ENCODE measurements at places on chromosomes 13 and 19. TPM values are rescaled to one million over a fixed set of nuclear protein-coding genes. Genes with fewer than 3 reads are reported as not detected.

- no peak for DNase-seq
Observed at GRCh38 chr13:51444922-51445321, 7.9 kb downstream of the INTS6 start.

GRCh38 chr19:48556163-48556562, 4.2 kb downstream of the SULT2B1 start:
- DNase-seq = peak; percentile 62

GRCh38 chr19:41552558-41552957, 23.4 kb upstream of the CEACAM21 start:
- no peak for DNase-seq

DNA sequence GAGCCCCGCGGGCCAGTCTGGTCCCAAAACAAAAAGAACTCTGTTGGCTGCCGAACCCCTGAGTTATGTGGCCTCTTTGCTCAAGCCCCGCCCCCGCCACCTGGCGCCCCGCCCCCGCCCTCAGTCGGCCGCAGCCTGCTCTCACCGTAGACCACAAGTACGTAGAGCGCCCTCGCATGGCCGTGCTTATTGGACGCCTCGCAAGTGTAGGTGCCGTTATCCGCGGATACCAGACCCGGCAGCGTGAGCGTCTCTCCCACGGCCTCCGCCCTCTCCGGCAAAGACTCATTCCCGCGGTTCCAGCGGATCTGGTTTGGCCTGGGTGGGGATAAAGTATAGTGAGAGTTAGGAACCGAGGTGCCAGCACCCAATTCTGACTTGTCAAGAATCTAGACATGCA, 5.5 kb upstream of the ZNF428 start:
- no peak for DNase-seq

DNA sequence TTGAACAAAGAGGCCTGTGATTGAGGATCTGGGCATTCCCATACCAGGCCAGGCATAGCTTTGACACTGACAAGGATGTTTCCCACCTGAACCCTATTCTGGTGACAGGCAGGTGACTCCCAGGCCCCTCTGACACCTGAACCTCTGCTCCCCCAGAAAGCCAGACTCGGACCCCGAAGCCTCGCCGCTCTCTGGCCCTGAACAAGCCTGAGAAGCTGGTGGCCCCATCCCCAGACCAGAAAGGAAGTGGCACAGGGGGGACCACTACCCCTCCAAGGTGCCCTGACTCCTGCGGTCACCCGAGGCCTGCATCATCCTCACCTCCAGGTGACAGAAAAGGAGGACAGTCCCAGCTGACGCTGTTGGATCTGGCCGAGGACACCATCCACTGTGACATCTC, 14.7 kb downstream of the SIX5 start:
- DNase-seq = no peak

DNA sequence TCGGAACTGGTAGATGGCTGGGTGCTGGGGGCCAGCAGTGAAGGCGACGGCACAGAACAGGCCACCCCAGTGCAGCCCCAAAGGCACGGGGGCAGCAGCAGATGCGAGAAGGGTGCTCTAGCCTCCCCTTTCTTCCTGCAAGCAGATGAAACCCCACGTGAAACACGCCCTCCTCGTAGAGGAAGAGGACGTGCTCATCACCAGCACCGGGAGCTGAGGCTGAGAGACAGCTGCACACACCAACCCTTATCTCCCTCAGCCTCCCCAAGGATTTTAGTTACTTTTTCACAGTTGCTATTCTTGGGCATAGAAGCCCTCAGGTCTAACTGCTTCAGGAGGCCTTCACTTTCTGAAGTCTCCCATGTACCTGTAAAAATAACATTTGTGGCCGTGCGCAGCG, 11.9 kb downstream of the ZNF787 start:
- no peak for DNase-seq

GRCh38 chr19:48798937-48799336, 11.9 kb downstream of the BCAT2 start:
- DNase-seq = no peak

GRCh38 chr19:58097781-58098681, at the start of gene ZSCAN18:
Gene ZSCAN18 (minus strand): TSS chr19:58098231. CDS start chr19:58090267, 7,964 bp downstream.
- DNase-seq = peak; percentile 98

DNA sequence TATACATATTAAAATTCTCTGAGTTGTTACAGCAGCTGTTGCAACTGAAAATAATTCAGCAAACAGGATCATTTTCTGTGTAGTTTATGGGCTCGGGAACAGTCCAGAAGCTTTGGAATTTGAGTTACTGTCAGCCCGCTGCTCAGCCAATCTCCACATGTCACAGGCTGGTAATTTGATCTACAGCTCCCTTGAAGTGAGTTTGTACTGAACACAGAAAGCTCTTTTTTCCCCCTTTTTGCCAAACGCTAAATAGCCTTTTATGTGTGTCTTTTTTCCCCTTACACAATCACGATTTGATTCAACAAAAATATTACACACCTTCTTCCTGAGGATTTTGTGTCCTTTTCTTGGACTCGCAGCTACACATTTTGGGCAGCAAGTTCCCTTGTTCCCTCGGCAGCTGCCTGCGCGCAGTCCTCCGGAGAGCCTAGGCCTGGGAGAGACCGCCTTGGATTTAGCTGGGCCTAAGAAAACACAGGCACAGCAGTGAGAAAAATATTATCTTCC, 371.4 kb downstream of the KCNRG start:
- DNase-seq = no peak

DNA sequence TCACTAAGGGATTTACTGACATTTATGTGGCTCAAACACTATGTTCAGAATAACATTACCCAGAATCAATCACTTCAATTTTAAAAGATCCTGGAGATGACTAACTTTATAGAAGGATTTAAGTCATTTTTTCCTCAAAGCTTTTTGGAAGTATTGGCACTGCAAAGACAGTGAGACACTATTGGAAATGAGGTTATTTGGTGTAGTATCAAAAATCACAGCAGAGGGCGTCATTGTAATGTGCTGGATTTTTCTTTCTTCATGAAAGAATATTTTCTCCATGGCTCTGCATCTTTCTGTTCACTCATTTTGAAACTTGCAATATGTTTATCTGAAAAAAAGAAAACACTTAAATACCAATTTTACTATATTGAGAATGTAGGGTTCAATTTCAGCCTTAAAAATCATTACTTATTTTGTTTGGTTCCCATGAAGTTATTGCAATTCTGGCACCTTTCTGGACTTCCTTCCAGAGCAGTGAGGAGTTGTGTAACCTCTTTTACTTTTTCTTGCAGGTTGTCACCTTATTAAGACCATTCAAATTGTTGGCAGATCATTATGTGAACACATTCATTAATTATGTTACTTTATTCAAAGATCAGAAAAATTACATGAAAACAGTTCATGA, 3.7 kb upstream of the CSNK1A1L start:
- DNase-seq = peak; percentile 11

GRCh38 chr19:8163759-8164158, 14.4 kb upstream of the FBN3 start:
- no peak for DNase-seq

DNA sequence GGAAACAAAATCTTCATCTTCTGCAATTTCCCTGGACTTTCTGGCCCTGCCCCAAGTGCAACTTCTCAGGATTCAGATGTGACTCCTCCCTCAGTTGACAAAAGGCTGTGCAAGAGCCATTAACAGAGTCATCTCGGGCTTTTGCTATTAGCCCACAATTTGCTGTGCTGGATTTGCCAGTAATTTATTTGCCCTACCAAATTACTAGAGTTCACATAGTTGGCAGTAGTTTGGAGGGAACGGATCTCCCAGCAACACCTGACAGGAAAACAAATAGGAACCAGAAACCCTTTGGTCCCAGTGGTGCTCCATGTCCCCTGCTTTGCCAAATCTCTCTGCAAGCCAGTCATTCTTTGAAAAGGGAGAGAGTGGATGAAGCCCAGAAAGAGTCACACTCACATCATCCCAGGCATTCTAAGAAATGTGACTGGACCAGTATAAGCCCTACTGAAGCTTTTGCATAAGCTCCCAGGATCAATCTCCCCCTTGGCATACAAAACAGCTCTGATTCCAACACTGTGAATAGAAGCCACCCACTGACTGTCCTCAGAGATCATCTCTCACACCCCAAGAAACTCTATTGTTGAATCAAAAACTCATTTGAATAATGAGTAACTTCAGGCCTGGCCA, 350.1 kb upstream of the NBEA start:
- no peak for DNase-seq

- DNase-seq = no peak
Observed at GRCh38 chr19:7788933-7789323, 25.9 kb downstream of the CLEC4M start.

DNA sequence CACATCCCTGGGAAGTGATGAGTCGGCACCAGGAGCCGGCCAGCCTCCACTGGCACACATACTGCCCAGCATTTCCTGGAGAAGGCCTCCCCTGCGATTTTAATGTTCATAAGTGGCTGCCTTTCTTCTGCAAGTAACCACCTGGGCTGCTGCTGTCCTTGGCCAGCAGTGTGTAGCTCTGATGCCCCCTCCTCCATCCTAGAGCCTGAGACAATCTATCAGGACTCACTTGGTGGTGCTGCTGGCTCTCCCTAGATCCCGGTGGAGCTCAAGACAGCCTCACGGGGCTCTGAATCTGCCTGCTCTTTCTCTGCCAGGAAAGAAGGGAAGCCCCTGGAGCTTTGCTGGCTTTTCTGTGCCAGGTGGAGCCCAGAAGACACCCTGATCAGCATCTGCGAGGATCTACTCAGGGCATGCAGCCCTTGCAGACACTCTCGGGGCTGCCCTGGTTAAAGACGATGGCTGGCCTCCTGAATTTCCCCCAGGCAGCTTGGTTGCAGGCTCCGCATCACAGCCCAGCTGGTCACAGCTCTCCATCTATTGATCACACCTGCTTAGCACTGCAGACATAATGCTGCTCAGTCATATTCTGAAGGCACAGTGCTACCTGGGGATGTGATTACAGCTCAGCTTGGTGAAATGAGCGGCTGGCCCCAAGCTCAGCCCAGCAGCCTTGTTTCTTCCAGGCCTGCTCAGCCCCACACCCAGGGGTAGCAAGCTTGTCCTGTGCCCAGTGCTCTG, 122.3 kb downstream of the ZDHHC20 start:
- no peak for DNase-seq

- DNase-seq = no peak
Observed at GRCh38 chr19:7509625-7510024, 6.3 kb upstream of the ZNF358 start.

- DNase-seq = no peak
Observed at GRCh38 chr19:27920774-27921173, 1292.2 kb downstream of the UQCRFS1 start.

DNA sequence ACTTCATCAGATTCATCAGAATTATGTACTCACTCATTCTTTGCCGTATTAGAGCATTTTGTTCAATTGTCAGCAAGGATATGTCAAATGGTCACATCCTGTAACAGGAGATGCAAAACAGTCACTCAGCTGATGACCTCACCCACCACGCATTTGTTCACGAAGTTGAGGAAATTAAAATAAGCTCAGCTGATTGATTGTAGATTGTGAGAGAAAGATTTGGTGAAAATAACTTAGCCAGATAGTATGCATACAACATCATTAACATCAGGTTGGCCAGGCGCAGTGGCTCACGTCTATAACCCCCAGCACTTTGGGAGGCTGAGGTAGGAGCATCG, 22.6 kb upstream of the CDC16 start:
- DNase-seq = no peak

GRCh38 chr13:24304620-24305019, 4.8 kb upstream of the C1QTNF9 start:
- no peak for DNase-seq

DNA sequence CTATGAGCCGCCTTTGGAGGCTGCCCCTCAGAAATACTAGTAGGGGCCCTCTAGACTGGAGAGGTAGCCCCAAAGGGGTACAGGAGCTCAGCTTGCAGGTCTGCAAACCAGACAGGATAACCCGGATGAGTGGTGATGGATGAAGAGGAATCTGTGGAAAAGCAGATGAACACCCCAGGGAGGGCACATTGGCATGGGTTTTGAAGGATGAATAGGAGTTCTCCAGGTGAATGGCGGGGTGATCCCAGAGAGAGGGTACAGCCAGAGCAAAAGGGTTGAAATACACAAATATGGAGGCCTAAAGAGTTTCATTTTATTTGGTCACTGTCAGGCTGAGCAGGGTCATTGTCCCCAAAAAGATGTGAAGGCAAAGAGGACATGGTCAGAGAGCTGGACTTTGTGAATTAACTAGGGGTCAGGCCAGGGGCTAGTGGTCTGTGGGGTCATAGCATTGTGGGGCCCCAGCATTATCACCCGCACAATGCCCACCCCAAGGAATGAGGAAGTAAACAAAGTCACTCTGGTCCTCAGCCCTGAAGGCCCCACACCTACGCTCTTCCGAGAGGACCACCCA, 4.8 kb downstream of the NR2F6 start:
- DNase-seq = no peak

DNA sequence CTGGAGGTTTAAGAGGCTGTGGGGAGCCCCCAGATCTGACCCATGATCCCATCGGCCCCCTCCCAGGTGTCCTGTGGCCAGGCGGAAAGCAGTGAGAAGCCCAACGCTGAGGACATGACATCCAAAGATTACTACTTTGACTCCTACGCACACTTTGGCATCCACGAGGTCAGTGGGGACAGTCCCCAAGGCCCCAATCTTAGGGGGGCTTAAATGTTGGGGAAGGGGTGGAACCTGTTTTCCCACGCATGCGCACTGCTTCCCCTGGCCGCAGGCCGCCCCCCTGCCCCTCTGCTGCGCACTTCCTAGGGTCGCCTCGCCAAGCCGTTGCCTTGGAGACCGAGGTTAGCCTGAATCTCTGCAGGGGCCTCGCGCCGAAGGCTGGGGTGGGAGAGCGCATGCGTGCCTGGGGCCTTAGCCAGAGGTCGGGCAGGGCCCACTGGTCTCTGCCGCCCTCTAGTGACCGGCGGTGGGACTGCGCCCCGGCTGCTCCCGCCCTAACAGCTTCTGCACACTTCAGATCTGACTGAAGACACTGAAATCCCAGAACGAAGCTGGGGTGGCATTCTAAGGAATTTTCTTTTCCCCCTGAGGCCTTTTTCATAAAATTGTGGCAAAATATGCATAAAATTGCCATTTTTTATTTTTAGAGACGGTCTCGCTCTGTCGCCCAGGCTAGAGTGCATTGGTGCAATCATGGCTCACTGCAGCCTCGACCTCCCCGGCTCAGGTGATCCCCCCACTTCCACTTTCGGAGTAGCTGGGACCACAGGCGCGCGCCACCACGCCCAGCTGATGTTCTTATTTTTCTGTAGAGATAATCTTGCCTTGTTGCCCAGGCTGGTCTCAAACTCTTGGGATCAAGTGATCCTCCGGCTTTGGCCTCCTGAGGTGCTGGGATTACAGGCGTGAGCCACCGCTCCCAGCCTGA, 3.6 kb downstream of the PRMT1 start:
- peak; percentile 97 for DNase-seq

The CAPNS1 gene
- 894 TPM for total RNA-seq

The BRSK1 gene
- 3.8 TPM for total RNA-seq

The ZNF8 gene
- total RNA-seq = 12.1 TPM

The TMEM86B gene
- total RNA-seq = 14.7 TPM

The SGCG gene
- not detected for total RNA-seq

The CCNE1 gene
- 11.0 TPM for total RNA-seq

The STARD13 gene
- 11.3 TPM for total RNA-seq

Measured in Calu3 (cell line).